ENCODE measurements at places on chromosomes 4 and X.

DNA sequence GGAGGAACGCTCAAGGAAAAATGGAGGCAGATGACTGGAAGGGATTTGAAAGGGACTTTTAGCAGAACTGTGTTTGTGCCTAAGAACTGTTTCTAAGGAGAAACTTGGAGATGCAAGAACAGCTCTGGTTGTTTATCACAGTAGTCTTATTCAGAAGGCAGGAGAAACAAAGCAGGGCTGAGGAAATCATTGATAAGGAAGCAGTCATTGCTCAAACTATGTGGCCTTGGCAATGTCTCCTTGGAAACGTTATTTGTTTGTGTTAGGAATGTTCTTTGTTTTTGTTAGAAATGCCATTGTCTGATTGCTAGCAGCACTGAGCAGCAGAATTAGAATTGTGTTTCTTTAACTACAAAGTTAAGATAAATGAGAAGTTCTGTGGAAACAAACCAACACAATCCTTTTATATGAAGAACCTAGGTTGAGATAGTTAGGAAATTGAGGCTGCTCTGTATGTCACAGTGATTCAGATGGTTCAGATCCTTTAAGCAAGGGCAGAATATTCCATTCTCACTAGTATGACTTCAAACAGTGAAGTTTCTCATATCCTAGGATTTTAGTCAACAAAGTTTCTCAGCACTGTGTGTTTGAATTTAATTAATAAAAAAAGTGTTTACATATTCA lies 1191.3 kb upstream of the IGFBP7 start:
- DNase-seq, result no peak

DNA sequence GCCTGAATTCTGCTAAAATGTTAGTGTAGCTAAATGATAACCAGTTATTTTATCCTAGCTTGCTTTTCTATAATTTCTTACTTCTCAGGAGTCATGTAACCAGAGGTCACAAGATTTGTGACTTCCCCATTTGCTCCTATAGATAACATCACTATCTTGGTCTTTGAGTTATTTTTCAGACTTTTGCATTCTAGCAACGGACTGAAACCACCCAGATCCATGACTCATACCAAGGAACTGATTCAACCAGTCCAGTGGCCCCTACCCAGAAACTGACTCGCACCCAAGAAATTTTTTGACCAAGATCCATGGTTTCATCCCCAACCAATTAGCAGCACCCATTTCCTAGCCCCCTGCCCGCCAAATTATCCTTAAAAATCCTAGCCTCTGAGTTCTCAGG lies 50.0 kb downstream of the IQCM start:
- peak; percentile 80 for DNase-seq

DNA sequence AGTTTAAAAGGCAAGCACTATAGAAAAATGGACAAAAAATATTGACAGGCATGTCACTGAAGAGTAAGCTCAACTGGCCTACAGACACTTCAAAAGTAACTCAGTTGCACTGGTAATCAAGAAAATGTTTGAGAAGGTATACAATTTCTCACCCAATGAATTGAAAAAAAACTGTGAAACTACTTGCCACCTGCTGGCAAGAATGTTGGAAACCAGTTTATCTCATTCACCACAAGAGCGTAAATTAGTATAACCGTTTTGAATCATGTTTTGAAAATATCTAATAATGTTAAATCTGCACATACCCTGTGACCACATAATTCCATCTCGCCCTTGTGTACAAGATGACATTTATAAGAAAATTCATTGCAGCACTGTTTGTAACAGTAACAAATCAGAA lies 31.7 kb downstream of the TXK start:
- no peak for DNase-seq

DNA sequence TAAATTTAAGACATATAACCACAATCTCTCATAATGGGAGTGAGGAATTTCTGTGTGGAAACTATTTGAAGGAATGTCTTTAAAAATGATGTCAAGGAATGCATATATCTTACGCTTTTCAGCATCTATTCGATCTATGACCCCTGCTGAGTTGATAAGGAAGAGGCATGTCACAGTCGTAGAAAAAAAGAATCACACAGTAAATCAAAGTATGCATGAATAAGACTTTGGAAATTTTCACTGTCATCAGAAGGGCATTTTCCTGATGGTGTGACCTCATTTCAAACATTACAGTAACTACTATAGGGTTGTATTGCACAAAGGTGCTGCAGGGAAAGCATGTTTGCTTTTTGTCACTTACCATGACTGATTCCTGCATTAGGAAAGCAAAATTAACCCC lies 41.5 kb downstream of the REELD1 start:
- DNase-seq, result peak; percentile 47

DNA sequence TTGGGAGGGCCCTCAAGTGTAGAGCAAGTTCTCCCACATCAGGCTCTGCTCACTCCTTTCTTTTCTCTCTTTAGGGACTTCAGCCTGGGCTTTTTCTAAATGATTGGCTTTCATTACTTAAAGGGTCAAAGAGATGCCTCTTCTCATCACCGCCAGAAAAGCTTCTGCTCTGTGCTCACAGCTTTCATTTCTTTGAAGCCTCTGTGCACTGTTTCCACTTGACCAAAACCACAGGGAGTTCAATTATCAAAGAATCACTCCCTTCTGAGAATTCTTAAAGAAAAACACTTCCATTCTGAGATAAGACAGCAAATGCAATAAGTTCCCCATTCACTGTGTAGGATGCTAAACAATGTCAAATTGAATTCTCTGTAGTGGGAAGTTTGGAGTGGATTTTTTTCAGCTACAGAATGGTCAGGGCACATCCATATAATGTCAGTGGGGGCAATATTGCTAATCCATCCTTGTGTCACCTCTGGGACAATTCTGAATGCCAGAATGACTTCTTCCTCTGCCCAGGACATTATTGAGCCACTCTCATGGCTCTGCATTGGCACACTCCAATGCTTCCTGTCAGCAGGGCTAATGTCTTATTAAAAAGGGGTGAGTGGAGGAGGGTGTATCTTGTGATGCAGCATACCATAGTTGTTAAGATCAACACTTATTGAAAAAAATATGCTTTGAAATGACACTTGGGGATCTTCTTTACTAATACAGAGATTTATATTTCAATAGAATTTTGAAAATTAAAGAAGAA lies 217.6 kb downstream of the SNCA start:
- no peak for DNase-seq

DNA sequence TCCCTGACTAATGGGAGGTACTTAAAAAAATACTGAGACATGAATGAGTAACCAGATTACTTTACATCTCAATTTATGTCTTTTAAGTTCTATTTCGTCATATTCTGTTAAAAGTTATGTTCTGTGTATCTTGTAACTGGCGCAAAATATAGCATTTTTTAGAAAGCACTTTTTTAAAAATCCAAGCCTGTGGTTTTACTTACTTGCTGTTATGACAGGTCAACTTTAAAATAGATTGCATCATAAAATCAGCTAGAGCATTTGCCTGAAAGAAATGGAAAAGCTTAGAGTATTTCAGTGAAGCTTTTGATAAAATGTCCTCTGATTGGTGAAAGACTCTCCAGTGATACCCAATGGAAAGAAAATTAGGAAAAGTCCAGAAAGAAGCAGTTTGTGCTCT lies 1892.3 kb upstream of the TENM3 start:
- DNase-seq, result no peak

All from fibroblast of mammary gland (primary cell).